ENCODE measurements at places on chromosomes 1 and 21.
A peak's percentile ranks its signal among the peaks of the same experiment; 100 is the strongest.

DNA sequence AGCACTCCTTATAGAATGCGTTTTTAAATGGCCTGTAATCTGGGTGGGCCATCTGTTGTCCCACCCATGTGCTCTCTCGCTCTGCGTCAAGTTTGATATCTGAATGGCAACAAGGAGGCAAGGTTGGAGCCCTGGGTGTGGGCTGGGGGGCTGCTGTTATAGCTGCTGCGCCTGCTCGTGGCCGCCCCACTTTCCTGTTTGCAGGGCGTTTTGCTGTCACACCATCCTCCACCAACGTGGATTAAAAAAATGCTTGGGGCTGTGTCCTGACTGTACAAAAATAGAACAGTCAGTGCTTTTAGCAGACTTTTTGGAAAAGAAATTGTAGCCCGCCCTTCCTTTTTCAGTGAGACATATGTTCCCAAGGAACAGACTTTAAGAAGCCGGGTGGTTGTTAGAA is 25.4 kb downstream of the UMODL1 start:
- no peak for DNase-seq

GRCh38 chr1:195439661-195440060 is 1168.6 kb downstream of the KCNT2 start:
- DNase-seq, result no peak

GRCh38 chr21:45945868-45946210 is 35.7 kb upstream of the COL6A1 start:
- no peak for DNase-seq

DNA sequence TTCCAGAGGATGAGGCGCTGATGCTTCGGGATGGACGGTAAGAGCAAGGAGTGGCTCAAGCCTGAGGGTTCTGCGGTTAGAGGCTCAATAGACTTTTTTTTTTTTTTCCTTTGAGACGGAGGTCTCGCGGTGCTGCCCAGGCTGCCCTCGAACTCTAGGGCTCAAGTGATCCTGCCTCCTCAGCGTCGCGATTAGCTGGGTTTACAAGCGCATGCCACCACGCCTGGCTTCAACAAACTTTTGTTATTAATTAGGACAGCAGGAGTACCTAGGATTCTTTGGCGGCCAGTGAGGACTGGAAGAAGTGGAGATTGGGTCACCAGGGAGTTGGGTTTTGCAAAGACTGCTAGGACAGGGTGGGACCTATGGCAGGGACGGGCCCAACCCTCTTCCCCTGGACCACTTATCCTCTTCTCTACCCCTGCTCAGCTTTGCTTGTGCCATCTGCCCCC is 587 bp downstream of the SCNM1 start:
- peak; percentile 76 for DNase-seq

GRCh38 chr1:215992620-215993019 is 425.5 kb downstream of the KCTD3 start:
- peak; percentile 30 for DNase-seq

GRCh38 chr1:160261556-160261892 is 825 bp downstream of the DCAF8 start:
- DNase-seq, result peak; percentile 78

DNA sequence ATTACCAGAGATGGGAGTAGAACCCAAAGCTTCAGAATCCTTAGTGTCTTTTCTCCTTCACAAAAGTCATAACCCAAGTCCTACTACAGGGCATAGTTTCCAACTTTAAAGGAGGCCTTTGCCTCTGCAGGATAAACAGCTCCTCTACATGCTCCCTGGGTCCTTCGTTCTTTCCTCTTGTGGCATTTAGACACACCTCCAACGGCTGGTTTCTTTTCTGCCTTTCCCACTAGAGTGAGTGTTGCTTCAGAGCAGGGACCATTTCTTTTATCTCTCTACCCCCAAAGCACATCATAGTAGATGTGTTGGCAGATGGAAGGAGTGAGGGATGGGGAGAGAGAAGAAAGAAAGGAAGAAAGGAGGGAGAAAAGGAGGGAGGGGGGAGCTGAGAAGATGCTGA is 144.7 kb upstream of the SPATA6 start:
- DNase-seq, result peak; percentile 5
